Nephron progenitor cell (in vitro differentiated cells): ENCODE measurements at places on chromosomes 4 and X.

GRCh38 chr4:13218326-13218958 lies 265.7 kb downstream of the RAB28 start:
- DNase-seq: no peak

GRCh38 chrX:129706400-129707072 lies 32.2 kb upstream of the XPNPEP2 start:
- no peak for DNase-seq

DNA sequence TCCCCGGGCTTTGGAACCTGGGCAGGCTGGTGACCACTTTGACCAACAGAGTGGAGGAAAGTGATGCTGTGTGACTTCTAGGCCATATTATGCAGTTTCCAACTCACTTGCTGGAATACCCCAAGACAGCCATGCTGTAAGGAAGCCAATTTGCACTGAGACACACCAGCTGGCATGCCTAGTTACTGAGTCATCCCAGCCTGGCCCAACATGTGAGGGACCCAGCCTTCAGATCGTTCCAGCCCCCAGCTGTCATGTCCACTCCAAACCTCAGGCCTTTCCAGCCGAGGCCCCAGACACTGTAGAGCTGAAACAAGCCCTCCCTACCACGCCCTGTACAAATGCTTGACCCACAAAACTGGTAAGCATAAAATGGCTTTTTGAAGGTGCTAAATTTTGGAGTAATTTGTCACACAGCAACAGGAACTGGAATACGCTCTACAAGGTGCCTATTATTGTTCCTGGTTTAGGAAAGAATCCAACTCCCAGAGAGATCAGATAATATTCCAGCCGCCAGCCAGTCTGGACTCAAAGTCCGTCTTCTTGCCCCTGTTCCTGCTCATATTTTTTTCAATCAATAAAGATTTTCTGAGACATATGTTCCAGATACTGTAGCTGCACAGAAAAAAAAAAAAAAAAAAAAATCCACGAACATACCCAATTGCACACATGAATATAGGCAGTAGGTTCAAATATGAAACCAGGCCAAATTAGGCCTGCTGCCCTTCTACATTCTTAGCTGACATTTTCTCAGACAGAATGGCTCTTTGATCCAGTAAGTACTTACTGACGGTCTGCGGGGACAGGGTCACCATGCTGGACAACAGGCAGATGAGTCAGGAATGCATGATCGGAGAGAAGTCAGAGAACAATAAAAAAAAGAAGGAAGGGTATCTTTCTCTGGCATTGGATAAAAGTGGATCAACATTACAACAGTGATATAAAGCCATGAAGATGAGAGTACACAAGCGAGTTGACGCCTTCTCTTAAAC lies 35.1 kb downstream of the SH3KBP1 start:
- DNase-seq: no peak

DNA sequence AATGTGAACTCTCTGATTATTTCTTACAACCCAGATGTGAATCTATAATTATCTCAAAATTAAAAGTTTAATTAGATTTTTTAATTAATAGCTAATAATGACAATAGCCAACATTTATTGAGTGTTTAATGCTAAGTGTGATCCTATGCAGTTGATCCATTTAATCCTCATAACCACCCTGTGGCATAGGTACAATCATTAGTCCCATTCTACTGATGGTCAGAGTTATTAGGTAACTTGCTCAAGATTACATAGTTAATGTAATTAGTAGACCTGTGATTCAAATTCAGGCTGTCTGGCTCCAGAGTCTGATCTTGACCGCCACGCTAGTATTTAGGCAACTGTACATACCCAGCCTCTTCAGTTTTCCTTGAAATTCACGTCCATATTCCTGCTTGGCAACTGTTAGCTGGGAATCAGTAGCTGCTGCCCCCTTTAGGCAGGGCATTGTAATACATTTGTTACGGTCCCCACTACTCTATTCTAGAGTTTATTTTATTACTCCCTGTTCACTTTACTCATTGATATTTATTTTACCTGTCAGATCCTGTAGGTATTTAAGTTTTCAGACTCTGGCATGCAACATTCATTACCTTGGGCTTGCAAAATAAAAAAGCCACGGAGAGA lies 20.6 kb upstream of the TEC start:
- DNase-seq: no peak

- no peak for DNase-seq
Observed at GRCh38 chrX:13652287-13652793, 601 bp upstream of the TCEANC start.

- no peak for DNase-seq
Observed at GRCh38 chr4:162847945-162848549, 318.6 kb downstream of the NAF1 start.

GRCh38 chr4:147760176-147760575 lies 28.3 kb downstream of the ARHGAP10 start:
- DNase-seq: no peak

GRCh38 chrX:27186671-27187070 lies 276.5 kb downstream of the PPP4R3C start:
- peak; percentile 18 for DNase-seq

- DNase-seq: no peak
Observed at GRCh38 chr4:14152834-14153519, 525.5 kb upstream of the BOD1L1 start.

DNA sequence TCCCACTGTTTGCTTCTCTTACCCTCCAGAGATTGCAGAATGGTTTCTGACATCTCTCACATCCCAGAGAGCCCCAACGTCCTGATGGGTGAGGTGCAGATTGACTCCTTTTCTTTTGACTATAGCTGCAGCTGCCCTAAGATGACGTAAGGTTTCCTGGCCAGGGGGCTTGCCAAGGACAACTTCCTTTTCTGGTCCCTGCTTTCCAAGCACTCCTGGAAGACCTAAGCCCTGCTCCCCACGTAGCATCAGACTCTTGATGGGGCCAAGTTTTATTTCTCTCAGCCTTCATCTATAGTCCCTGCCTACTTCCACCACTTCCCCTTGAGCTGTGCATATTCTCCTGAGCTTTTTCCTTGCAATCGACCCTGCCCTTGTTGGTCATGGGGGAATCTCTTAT lies 497.7 kb downstream of the IDS start:
- no peak for DNase-seq

DNA sequence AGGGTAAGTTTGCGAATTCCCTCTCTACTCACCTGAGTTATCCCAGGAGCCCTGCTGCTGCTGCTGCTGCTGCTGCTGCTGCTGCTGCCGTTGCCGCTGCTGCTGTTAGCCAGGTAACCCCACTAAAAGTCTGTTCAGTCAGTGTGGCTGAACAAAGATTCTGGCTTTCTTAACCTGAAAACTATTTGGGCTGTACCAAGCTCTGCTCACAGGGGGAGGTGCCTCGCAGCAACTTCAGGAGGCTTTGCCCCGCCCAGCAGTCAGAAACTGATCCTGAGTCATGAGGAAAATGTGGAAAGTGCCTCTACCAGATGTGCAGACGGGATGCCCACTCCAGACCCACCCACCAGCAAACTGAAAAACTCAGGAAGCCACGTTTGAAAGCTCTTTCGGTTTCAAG lies at the start of gene CAPN6:
TSS of gene CAPN6 (minus strand) at position 145 of the 400 bp plus-strand sequence. CDS start 6,547 bp downstream, outside the sequence.
- DNase-seq: peak; percentile 23

- no peak for DNase-seq
Observed at GRCh38 chrX:153814591-153815315, 15.6 kb downstream of the PDZD4 start.

GRCh38 chr4:81896936-81897335 lies 425.2 kb upstream of the RASGEF1B start:
- no peak for DNase-seq

- no peak for DNase-seq
Observed at GRCh38 chr4:10243856-10244255, 127.3 kb upstream of the WDR1 start.

GRCh38 chr4:106172861-106173260 lies 143.1 kb downstream of the TBCK start:
- no peak for DNase-seq

DNA sequence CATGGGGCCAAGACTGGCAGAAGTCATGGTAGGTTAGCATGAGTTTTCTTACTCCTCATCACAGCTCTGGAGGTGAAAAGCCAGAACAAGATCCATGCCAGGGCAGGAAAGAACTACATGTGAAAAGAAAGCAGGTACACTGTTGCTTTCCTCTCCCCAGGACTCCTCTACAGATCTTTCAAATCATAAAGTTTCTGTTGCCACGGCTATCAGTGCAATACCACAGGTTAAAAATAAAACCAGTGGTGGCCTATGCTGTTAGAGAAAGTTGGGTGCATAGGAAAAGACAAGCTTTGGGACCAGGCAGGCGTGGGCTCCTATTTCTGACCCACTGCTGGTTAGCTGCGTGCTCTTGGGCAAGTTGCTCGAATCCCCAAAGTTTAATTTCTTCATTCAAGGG lies 81.4 kb downstream of the SH3RF1 start:
- DNase-seq: no peak
